ENCODE measurements at places on chromosomes 13 and 19.

DNA sequence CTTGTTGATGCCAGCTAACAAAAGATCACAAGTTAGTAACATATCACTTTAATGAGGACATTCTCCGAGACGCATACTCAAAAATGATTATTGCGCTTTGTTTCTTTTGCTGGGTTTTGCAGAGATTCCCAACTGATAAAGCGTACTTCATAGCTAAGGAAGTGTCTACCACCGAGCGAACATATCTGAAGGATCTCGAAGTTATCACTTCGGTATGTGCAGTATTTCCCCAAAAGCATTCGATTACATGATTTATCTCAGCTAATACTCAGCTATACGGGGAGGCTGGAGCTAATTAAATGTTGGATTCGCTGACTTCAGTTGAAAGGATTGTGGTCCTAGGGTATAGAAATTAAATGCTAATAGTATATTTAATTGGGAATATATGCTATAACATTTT lies 166.3 kb downstream of the STK24 start:
- DNase-seq, result no peak
- H3K27me3 ChIP-seq, result peaks cover 12% of the 10 kb centered on the region
- H3K4me1 ChIP-seq, result peaks cover 6% of the 10 kb centered on the region

DNA sequence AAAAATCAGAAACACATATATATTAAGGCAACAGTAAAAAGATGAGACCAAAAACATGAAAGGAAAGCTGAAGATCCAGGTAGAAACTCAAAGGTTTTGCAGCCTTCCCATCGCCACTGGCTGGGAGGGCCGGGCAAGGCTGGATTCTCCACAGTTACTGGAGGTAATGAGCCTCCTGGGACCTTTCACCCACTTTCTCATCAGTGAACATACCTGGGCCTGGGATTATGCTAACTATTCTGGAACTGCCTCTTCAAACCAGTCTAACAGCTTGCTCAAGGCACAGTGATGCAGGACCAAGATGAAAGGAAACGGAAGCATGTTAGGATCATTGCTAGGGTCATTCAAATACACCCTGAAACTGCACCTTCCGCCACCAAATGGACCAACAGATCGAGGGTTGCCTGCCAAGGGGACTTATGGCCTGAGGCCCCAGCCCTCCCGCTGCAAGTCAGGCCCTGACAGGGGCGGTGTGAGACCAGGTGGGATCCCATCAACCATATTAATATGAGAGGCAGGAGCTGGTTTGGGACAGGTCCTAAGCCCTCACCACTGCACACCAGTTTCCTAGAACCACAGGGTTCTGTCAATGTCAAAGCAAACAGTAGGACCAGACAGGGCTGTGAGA lies 28.4 kb upstream of the ATP12A start:
- no peak for DNase-seq
- no peak overlapping the region for H3K27ac ChIP-seq
- H3K4me1 ChIP-seq, result peaks cover 6% of the 10 kb centered on the region
- H3K36me3 ChIP-seq, result no peaks in the 10 kb centered on the region
- H3K4me3 ChIP-seq, result no peak overlapping the region
- H3K27me3 ChIP-seq, result peaks cover 11% of the 10 kb centered on the region

DNA sequence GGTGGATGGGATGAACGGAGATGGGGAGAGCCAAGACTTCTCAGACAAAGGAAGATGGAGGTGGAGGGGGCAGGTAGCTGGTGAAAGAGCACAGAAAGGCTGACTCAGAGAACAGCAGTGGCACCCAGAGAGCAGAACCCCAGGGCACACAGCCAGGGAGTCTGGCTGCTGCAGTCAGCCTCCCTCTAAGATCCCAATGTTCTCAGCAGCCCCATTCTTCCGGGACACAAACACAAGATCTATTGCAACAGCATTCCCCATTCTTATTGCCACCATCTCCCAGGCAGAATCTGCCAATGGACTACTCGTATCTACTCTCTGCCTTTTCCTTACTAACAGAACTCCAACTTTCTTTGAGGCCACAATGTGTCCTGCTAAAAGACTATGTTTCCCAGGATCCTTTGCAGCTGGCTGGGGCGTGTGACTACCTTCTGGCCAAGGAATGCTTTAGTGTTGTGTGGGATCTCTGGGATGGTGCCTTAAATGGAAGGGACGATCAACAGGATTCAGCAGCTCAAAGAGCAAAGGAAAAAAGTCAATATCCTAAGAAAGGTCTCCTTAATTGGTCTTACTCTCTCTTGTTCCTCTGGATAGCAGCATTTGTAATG lies 7.5 kb downstream of the THAP8 start:
- peaks cover 3% of the 10 kb centered on the region for H3K4me1 ChIP-seq
- peaks cover 10% of the 10 kb centered on the region for H3K36me3 ChIP-seq
- no peak overlapping the region for H3K27ac ChIP-seq
- no peak overlapping the region for H3K4me3 ChIP-seq
- no peak for DNase-seq

GRCh38 chr19:12293777-12294248 lies 870 bp downstream of the ZNF44 start:
- H3K27ac ChIP-seq, result peak overlapping the region; percentile 99
- peaks cover 43% of the 10 kb centered on the region for H3K36me3 ChIP-seq
- peaks cover 29% of the 10 kb centered on the region for H3K4me1 ChIP-seq
- peak overlapping the region; percentile 100 for H3K4me3 ChIP-seq
- H3K27me3 ChIP-seq, result no peaks in the 10 kb centered on the region

GRCh38 chr19:48663667-48664066 lies 9.2 kb downstream of the NTN5 start:
- H3K27ac ChIP-seq, result no peak overlapping the region
- no peak for DNase-seq
- H3K4me3 ChIP-seq, result no peak overlapping the region
- H3K27me3 ChIP-seq, result peaks cover 3% of the 10 kb centered on the region

DNA sequence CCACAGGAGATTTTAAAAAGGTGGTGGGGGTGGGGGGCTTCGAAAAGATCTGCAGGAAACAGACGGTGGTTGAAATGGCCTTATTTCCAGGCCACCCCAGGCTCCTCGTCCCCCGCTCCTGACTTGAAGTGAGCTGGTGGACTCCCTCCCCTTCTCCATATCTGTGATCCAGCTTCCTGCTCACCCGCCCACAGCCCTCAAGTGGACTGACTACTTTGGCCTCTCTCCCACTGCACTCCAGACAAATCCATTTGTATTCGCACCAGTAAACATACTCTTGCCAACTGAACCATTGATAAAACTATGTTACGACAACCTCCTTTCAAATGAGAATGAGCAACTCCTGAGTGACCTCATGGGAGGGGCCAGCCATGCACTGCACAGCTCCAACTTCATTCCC lies 259.5 kb downstream of the COL4A1 start:
- DNase-seq, result no peak
- H3K4me3 ChIP-seq, result no peak overlapping the region
- H3K4me1 ChIP-seq, result no peaks in the 10 kb centered on the region
- H3K27ac ChIP-seq, result no peak overlapping the region
- peaks cover 3% of the 10 kb centered on the region for H3K27me3 ChIP-seq

DNA sequence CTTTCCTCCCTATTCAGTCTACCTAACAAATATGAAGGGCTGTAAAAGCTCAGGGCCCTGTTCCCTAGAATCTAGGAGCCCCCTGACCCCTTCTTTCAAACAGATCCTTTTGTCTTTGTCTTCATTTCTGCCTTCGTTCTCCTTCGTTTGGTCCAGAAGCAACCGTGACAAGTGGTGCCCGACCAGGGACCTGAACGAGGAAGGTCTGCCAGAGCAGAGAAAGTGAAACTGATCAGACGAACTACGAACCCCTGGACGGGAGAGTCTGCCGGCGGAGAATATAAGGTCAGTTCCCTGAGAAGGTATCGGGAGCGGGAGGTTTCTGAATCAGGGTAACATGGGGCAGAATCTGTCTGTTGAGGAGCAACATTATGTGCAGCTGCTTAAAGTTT lies 751 bp downstream of the ERVK3-1 start:
- DNase-seq, result no peak
- peak overlapping the region; percentile 98 for H3K4me3 ChIP-seq
- peaks cover 37% of the 10 kb centered on the region for H3K4me1 ChIP-seq
- H3K36me3 ChIP-seq, result peaks cover 85% of the 10 kb centered on the region
- H3K27ac ChIP-seq, result peak overlapping the region; percentile 97

GRCh38 chr19:734716-735115 lies 16.2 kb upstream of the MISP start:
- H3K4me1 ChIP-seq, result peaks cover 9% of the 10 kb centered on the region
- H3K4me3 ChIP-seq, result no peak overlapping the region
- DNase-seq, result no peak
- no peaks in the 10 kb centered on the region for H3K27me3 ChIP-seq
- no peak overlapping the region for H3K27ac ChIP-seq
